ENCODE measurements at places on chromosomes 6 and 20.

GRCh38 chr20:45436732-45437485 lies 21.0 kb downstream of the PIGT start:
- peak; percentile 80 for DNase-seq

GRCh38 chr6:139313229-139313628 lies 21.4 kb upstream of the TXLNB start:
- no peak for DNase-seq

DNA sequence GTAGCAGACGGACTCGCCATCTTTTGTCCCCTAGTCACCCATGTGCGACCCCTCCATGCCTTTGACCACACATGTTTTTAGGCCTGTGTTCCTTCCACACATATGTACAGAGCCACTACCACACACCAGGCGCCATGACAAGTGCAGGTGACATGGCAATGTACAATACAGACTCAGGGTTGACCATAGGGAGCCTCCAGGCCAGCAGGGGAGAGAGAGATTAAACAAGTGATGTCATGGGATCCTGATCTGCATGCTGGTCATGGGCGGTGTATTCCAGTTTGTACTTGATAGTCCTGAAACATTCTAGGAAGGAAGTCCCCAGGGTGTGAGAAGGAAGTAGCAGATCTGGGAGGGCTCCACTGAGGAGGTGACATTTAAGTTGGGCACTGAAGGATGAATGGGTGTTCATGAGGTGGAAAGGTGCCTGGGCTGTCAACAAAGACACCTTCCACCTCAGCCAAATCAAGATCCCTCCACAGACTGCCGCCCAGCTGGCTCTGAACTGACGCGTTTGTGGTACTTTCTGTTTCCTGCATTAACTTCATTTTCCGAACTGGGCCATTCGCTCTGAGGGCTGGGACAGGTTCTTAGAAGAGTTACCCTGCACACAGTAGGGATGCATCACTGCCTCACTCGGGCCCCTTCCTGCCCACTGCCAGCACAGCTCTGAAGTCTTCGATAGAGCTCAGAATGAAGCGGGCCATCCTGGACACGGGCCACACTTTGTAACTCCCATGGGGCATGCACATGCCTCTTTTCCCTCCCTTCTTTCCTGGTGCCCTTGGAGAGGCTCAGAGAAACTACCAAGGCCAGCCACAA lies 94.0 kb downstream of the NOL4L start:
- DNase-seq: no peak

DNA sequence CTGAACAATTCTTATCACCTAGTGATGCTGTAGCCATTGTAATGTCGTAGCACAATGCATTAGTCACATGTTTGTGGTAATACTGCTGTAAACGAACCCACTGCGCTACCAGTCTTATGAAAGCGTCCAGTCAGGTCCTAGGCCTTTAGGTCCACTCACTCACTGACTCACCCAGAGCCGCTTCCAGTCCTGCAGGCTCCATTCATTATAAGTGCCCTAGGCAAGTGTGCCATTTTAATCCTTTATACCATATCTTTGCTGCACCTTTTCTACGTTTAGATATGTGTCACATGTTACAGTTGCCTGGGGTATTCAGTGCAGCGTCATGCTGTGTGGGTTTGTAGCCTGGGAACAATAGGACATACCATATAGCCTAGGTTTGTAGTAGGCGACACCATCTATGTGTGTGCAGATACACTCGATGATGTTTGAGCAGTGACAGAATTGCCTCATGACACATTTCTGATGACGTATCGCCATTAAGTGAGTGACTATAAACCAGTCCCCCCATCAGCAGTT lies 15.4 kb downstream of the IGF2R start:
- DNase-seq: no peak

DNA sequence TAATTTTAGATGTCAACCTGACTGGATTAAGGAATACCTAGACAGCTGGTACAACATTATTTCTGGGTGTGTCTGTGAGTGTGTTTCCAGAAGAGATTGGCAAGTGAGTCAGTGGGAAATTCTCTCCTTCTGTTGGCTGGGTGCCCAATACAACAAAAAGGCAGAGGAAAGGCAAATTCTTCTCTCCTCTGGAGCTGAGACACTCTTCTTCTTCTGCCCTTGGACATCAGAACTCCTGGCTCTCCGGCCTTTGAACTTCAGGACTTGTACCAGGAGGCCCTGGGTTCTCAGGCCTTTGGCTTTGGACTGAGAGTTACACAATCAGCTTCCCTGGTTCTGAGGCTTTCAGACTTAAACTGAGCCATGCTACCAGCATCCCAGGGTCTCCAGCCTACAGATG lies 7.8 kb upstream of the BTN3A1 start:
- no peak for DNase-seq

- DNase-seq: no peak
Measured at GRCh38 chr6:99979953-99980352, 14.1 kb downstream of the MCHR2 start.

- DNase-seq: no peak
Measured at GRCh38 chr6:80974579-80974978, 777.9 kb downstream of the TENT5A start.

- no peak for DNase-seq
Measured at GRCh38 chr6:24099181-24099580, 26.8 kb upstream of the NRSN1 start.

DNA sequence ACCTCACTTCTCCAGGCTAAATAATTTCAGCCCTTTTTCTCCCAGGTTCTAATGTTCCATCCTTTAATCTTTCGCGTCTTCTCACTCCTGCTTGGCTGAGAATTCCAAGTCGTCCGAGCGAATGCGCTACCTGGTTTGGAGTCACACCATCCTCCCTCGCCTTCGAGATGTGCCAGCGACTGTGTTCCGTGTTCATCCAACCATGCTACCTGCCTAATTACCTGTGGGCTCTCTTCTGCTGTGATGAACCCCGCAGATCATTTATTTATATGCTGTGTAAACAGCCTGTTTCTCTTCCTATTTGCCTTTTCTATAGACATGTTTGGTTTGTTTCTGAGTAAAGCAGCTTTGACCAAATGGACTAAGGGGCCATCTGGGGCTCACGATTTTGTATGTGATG lies 83.5 kb upstream of the TMEM181 start:
- DNase-seq: no peak

- no peak for DNase-seq
Measured at GRCh38 chr6:17491416-17492142, 98.2 kb downstream of the CAP2 start.

- DNase-seq: no peak
Measured at GRCh38 chr6:14428269-14428668, 310.7 kb downstream of the CD83 start.

DNA sequence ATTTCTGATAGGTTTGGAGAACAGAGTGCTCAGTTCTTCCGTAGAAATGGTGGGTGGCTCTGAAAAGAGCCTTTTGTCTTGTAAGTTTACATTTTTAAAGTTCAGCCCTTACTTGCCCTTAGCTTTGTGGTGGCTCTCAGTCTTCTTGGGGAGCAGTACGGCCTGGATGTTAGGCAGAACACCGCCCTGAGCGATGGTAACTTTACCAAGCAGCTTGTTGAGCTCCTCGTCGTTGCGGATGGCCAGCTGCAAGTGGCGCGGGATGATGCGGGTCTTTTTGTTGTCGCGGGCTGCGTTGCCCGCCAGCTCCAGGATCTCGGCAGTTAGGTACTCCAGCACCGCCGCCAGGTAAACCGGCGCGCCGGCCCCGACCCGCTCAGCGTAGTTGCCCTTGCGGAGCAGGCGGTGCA lies 19.5 kb downstream of the OR2B2 start:
- no peak for DNase-seq

- no peak for DNase-seq
Measured at GRCh38 chr6:148265054-148265453, 77.6 kb upstream of the SASH1 start.

DNA sequence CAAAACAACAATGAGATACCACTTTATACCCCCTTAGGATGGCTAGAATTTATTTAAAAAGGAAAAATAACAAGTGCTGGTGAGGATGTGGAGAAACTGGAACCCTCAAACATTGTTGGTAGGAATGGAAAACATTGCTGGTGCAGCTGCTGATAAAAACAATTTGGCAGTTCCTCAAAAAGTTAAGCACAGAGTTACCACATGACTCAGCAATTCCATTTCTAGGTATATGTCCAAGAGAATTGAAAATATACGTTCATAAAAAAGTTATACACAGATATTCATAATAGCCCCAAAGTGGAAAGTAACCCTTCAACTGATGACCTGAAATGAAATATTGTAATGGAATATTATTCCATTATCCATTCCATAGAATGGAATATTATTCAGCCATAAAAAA lies 55.0 kb downstream of the CD83 start:
- DNase-seq: no peak

DNA sequence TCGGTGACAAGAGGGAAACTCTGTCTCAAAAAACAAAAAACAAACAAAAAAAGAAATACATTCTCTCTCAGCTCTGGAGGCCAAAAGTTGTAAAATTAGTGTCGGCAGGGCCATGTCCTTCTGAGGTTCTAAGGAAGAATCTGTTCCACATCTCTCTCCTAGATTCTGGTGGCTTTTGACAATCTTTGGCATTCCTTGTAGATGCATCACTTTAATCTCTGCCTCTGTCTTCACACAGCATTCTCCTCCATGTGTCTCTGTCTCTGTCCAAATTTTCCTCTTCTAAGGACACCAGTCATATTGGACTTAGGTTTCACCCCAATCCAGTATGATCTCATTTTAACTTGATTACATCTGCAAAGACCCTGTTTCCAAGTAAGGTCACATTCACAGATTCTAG lies 9.1 kb downstream of the PPP2R5D start:
- no peak for DNase-seq

- no peak for DNase-seq
Measured at GRCh38 chr6:29827579-29828470, at the start of gene HLA-G. HLA-G (plus strand) TSS chr6:29827825; CDS start chr6:29827845, 20 bp downstream.

- no peak for DNase-seq
Measured at GRCh38 chr20:53767206-53767930, 173.7 kb upstream of the ZNF217 start.

GRCh38 chr20:22403632-22404361 lies 180.6 kb downstream of the FOXA2 start:
- no peak for DNase-seq

GRCh38 chr20:32877507-32877906 lies 18.8 kb downstream of the EFCAB8 start:
- no peak for DNase-seq

DNA sequence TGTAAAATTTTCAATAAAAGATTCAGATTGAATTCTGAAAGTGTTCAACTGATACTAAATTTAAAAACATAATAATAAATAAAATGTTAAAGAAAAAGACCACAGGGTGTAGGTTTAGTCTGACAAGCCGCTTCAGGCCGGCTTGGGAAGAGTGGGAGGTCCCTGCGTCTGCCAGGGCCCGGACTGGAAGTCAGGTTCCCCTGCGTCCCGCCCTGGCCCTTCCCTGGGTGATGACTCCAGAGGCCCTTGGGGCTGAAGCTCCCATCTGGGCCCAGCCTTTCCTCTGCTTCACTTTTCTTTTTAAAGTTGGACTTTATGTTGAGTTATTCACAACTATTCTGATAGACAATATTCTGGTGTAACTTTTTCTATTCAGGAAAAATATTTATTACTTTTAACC lies 93.3 kb downstream of the SMOC2 start:
- no peak for DNase-seq

GRCh38 chr6:122374307-122374706 lies 25.1 kb upstream of the HSF2 start:
- DNase-seq: no peak

DNA sequence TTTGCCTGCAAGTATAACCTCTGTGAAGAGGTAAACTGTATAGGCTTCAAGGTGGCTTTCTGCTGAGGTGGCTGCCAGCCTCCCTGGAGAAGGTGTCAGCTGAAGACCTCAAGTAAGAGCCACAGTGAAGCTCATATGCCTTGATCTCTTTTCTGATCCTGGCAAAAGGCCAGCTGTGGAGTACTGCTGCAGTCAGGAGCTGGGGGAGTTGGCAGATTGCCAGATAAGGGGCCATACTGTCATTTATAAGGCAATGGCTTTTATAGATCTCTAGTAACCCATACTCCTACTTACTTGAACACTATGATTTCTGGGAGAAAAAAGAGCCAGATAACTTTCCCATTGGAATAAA lies 8.8 kb upstream of the CEP85L start:
- no peak for DNase-seq

DNA sequence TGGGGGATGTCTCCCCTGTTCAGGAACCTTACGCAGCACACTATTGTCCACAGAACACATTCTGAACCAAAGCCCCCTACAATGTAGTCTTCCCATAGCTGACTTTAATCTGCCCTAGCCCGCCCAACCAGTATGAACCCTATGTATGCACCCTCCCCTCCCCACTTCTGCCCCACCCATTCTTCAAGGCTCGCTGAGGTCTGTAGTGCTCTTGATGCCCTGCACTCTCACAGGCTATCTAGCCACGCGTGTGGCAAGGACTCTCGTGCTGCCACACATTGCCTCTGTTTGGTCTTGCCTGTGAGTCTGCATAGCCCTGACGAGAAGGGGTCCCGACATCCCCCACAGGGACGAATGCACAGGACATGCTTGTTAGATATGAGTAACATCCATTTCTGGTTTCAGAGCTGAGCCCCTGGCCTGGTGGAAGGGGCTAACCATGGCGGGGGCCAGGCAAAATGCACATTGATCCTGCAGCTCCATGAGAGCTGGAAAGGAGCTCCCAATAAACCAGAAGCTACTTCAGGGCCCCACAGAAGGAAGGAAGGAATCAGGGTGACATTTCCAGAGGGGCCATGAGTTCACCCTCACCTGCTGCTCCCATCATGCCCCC lies 22.6 kb downstream of the MOCS1 start:
- no peak for DNase-seq

DNA sequence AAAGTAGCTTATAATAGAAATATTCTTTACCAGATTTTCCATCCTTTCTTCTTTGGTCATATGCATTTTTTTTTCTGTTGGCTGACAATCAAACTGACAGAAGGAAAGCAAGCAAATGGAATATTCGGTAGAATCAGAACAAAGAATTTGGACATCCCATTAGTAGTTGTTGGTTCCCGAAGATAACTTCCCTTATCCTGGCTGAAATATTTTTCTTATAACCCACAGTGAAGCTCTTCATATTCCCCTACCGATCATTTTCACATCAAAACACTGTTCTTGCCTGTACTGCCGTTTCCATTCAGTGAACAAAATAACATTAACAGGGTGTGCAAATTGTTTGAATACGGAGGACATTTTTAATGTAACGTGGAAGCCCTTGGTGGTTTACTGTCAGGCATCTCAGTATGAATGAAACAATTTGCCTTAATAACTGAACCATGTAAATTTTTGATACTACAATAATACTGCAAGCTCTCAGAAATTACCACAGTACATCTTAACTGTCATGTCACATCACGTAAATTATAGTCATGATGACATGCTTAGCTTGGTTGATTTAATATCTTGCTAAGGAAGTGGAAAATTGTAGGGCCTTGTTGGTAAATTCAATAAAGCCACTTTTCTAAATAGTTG lies 311.5 kb downstream of the LAMA2 start:
- DNase-seq: no peak

DNA sequence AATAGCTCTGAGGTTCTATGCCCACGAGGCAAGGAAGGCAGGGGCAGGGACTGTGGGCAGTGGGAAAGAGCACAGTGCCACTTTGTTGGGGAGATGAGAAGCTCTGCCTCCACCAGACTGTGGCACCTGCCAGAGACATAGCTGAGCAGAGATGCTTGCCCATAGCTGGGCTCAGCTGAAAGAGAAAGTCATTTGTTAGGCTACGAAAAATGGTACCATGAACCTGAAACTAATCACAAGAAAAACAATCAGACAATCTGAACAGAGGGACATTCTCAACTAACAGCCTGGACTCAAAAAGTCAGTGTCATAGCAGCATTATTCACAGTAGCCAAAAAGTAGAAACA lies 32.9 kb upstream of the TCP11 start:
- no peak for DNase-seq
